ENCODE measurements at places on chromosomes 7 and 10. TPM values are rescaled to one million over a fixed set of nuclear protein-coding genes. Genes with fewer than 3 reads are reported as not detected.

FANK1 gene
- polyA plus RNA-seq = 5.5 TPM

KCNK18 gene
- polyA plus RNA-seq = not detected

SMO gene
- polyA plus RNA-seq = 25.5 TPM

- DNase-seq = peak; percentile 79
Observed at GRCh38 chr7:95686109-95686508, 86.2 kb upstream of the DYNC1I1 start.

Data from hepatocyte (in vitro differentiated cells).